ENCODE measurements at places on chromosomes 7 and 10.

DNA sequence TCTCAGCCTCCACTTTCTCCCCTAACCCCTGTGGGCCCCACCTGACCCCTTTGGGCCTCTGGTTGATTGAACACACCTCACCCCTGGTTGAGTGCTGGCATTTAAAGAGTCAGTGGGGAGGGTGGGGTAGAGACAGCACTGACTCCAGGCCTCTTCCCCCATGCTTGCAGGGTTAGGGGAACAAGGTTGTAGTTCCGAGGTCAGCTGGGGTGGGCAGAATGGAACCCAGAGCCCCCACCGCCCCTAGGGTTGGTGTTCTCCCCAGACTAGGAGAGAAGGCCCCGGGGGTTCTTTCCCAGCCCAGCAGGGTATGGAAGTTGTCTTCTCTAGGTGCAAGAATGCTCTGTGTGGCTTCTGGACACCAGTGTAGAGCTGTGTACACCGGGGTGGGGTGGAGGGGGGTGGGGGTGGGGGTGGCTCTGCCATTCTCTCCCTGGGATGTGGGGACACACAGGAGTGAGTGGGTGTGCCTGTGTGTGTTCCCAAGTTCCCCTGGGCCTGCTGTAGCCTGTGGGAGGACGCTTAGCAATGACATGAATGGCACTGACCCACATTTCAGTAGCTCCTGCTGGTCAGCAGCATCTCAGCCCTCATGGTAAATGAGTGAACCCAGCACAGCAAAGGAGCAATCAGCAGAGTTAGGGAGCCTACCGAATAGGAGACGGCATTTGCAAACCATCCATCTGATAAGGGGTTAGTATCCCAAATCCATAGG, 33.6 kb downstream of the PRF1 start:
- no peak for DNase-seq

- DNase-seq = no peak
These were observed 25.7 kb upstream of the PLA2G12B start for GRCh38 chr10:72980348-72980747.

GRCh38 chr10:7662522-7662921, 4.2 kb downstream of the ITIH5 start:
- DNase-seq = no peak

DNA sequence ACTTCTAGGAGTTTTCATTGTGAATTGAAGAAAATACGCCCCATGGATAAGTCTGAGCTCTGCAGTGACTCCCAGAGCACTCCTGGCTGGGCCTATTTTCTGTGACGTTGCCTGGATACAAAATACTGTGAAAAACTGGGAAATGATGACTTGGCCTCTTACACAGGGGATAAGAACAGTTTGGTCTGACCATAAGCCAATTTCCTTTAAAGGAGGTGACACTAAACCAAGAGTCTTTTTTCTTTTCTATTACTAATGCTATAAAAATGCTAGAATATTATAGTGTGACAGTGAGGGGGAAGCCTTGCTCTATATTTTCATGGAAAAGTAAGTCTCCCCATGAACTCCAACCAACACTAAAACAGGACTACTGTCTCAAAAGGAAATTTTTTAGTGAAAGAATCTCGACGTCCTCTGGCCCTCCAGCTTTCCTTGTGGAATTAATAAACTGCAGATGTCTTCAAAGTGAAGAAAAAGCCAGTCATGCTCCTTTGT, 45.5 kb downstream of the MYOF start:
- DNase-seq = peak; percentile 35

- DNase-seq = peak; percentile 86
These were observed 675 bp upstream of the SCD start for GRCh38 chr10:100346351-100346764.

GRCh38 chr10:49323171-49323895, 24.4 kb downstream of the C10orf71 start:
- no peak for DNase-seq

DNA sequence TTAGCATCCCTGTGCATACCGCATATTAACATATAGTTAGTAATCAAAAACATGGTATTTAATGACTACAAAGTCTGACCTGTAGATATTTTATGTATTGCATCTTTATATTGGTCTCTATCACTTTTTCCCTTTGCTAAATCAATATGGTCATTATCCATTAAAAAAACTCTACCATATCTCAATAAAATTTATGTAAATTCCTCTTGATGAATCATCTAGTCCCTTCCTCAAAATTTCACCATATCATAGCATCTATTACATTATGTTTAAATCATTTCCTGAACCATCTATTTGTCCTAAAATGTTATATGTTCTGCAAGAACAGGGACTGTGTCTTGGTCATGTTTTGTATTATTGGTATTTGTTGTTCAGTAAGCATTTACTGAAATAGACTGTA, 7.7 kb upstream of the ING3 start:
- no peak for DNase-seq

DNA sequence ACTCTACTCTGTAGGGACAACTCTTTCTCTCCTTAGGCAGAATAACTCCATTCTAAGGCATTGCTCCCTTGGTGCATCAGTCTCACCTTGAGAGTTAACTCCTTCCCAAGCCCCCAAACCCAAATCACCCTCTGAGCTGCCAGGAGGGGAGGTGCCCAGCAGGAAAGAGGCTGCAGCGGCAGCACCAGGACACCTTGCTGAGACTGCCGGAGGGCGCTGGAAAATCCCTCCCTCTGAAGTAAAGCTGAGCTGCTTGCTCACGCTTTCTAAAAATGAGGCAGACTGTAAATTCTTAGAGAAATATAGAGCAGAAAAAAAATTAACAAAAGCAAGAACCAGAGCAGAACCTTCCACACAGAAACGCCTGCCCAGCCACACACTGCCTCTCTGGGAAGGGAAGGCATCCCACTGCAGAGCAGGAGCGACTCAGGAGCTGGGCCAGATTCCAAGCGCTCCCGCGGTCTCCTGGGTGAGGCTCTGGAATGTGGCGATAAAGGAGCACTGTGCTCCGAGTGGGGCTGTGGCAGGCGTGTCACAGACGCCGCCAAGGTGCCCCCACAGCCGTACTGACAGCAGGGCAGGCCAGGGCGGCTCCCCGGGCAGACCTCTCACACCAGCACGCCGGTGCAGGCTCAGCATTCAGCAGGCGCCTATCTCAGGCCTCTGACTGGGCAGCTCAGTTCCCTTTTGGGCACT, 202.1 kb downstream of the TNS3 start:
- peak; percentile 12 for DNase-seq

DNA sequence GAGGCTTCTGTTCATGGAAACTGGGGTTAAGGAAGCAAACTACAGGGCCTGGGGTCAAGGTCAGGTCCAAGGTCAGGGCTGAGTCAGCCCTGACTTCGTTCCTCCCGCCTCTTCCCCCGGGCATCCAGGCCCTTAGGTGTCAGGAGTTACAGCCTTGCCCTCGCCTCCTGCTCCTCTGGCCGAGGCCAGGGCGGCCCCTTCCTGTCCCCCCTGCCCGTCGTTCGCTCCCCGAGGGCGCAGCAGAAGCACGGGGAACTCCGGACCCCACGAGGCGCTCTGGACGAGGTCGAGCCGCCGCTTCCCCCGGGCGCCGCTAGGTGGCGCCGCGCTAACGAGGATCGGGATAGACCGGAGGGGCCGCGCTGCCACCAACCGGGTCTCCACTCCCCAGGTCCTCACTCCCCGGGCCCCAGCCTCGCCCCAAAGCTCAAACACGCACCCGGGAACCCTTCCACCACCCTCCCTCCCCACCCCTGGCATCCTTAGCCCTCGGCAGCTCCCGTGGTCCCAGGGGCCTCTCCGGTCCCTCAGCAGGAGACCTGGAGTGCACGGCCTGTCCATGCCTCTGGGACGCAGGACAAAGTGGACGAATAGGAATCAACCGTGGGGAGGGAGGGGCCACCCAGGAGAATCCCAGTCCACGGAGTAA, 59.2 kb upstream of the MYL10 start:
- DNase-seq = peak; percentile 56

GRCh38 chr7:42217548-42217947, 19.5 kb downstream of the GLI3 start:
- no peak for DNase-seq

DNA sequence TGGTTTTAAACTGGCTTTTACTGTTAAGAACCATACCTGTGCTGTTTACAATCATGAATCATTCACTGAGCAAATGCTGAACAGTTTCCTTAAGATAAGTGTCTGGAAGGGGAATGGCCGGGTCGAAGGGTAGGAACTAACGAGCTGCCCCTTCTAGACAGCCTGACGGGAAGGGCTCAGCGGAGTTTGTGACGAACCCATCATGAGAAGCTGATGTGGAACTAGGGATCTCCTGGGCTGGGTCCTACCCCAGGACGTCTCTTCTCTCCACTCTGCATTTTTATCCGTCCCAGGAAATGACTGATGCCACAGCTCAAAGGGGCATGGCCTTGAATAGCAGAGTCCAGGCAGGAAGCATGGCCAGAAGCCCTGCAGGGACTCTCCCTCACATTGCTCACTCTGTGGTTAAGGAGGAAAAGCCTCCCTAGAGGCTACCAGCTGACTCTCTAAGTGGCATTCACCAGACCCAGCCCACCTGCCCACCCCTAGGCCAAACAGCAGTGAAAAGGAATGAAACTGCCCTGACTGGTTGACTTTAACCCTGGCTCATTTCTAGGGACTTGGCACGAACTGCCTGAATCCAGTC, 112.0 kb downstream of the PFKFB3 start:
- no peak for DNase-seq

GRCh38 chr7:47066976-47067614, 514.8 kb downstream of the TNS3 start:
- DNase-seq = no peak

GRCh38 chr7:47302560-47302959, 279.4 kb downstream of the TNS3 start:
- DNase-seq = peak; percentile 38

DNA sequence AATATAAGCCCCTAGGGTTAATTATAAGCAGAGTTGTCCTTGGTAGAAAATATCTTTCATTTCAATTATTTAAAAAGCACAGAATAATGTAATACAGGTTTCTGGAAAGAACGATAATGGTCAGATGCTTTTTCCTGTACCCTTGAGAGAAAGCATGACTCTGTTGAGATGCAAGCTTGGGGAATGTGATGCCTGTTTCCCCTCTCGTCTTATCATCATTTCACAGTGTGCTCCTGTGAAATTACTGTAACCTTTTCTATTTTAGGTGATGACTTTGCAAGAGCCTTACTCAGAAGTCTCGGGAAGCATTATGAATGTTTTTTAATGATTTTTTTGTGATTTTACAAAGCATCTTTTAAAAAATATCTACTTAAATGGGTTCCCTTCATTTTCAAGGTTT, 243.0 kb downstream of the POLR1F start:
- no peak for DNase-seq

- DNase-seq = no peak
These were observed 49.8 kb downstream of the PRKCQ start for GRCh38 chr10:6530211-6530840.

- DNase-seq = no peak
These were observed 12.8 kb downstream of the PRXL2A start for GRCh38 chr10:80421050-80421706.

DNA sequence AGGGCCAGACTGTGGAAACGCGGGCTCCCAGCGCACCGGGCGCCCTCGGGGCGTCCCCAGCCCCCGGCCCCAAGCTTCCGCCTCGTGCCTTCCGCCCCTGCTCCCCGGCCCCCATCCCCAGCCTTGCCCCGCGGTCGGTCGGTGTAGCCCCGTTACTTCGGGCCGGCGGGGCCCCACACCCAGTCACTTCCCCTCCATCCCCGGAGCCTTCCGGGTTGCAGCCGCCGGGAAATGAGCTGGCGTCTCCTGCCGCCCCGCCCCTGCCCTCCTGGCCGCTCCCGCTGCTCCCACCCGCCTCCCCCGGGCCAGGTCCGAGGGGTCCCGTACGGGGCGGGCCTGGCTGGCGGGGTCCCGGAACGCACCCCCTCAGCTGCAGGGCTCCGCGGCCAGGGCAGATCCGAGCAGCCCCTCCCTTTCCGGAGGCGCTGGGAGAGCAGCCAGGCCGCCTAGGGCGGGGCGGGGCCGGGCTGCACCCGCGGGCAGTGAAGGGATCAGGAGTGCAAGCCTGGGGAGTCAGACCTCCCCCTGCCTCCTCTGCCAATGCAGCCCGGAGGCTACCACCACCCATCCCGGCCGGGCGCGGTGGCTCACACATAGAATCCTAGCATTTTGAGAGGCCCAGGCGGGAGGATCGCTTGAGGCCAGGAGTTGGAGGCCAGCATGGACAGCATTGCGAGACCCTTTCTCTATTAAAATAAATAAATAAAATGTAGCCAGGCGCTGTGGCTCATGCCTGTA, 709 bp downstream of the ARPC1B start:
- DNase-seq = peak; percentile 41

DNA sequence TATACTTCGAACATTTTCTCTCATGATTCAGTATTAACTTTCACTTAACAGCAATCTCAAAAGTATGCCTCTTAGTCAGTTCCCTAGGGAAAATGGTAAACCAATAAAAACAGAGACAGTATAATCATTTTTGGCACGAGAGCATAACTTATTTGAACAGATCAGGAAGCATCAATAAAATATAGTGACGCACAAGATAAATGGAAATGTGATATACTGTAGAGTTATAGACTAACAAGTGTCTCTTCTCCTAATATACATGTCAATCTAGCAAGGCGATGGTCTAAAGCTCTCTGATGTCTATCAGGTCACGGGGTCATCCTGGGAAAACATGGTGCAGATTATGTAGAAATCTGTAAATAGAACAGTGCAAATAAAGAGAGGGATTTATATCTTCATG, 131.6 kb downstream of the HGF start:
- no peak for DNase-seq

DNA sequence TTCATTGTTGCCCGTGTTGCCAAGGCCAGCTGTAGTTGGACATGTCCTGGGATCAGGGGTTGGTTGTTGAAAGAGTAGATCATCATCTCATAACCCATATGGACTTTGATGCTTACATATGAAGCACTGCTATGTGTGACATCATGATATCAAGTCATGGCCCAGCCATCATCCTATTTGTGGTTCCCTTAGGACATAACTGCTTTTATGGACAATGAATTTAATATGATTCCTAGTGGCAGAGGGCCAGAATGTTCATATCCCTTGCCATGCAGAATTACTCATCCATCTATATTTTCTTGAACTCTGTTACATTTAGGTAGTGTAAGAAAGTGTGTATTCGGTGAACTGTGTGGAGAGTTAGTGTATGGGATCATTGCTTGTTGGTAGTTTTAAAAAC, 343.9 kb upstream of the LRGUK start:
- no peak for DNase-seq

- no peak for DNase-seq
These were observed 655.9 kb downstream of the SDK1 start for GRCh38 chr7:3956949-3957348.

DNA sequence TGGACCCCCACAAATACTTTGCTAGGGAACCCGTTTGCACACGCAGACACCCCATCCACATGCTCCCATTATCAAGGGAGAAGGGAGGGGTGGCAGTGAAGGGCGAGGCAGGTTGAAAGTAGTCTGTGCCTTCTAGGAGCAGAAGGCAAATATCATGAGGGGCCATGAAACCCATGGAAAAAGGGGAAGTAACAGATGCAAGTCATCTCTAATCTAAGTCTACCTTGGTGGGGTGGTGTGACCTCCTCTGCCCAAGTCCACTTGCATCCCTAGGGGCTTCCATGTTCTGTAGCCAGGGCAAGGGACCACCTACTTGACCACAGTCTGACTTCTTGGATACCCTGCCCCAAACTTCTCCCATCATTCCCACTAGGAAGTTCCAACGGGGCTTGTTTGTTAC, 5.5 kb downstream of the GIMAP6 start:
- DNase-seq = no peak

- DNase-seq = no peak
These were observed 98.1 kb upstream of the NAMPT start for GRCh38 chr7:106382929-106383328.
